T-helper 17 cell (primary cell): ENCODE measurements at places on chromosomes 13 and 19.
A peak's percentile ranks its signal among the peaks of the same experiment; 100 is the strongest.

DNA sequence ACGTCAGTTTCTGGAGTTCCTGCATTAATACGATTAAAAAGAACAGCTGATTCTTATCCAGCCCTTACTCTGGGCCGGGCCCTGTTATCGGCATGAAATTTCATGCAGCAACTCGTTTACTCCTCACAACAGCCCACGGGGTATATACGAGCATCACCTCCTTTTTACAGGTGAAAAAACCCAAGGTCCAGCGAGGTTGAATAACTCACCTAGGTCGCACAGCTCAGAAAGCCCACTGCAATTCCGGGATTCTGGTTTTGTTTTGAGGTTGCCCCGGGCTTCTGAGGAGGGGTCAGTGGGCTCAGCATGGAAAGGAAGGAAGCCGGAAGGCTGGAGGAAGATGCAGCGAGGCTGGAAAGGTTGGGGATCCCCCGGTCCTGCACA is 577 bp upstream of the ACP7 start:
- no peak for DNase-seq

GRCh38 chr13:28607187-28607955 is 51.6 kb upstream of the POMP start:
- DNase-seq = no peak

GRCh38 chr13:86870444-86870843 is 800.7 kb upstream of the SLITRK5 start:
- DNase-seq = no peak

DNA sequence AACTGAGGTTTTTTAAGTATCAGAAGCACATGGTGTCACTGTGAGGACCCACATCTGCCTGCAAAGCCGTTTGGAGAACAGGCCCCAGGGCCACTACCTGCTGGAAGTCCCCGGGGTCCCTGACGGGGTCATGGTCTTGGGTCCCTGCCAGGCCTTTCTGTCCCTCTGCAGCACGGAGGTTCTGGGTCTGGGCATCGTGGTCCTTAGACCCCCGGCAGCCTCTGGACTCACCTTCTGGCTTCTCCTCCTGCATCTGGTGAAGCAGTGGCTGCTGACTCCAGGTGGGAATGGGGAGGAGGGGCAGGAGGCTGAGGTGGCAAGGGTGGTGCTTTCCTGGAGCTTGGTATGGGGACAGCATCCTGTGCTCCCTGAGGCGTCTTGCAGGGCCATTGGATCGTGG is 198.6 kb downstream of the TEX29 start:
- no peak for DNase-seq

- DNase-seq = no peak
Measured at GRCh38 chr19:33676999-33677665, 55.4 kb downstream of the CHST8 start.

GRCh38 chr19:869245-870177 is 10.0 kb downstream of the CFD start:
- DNase-seq = no peak

DNA sequence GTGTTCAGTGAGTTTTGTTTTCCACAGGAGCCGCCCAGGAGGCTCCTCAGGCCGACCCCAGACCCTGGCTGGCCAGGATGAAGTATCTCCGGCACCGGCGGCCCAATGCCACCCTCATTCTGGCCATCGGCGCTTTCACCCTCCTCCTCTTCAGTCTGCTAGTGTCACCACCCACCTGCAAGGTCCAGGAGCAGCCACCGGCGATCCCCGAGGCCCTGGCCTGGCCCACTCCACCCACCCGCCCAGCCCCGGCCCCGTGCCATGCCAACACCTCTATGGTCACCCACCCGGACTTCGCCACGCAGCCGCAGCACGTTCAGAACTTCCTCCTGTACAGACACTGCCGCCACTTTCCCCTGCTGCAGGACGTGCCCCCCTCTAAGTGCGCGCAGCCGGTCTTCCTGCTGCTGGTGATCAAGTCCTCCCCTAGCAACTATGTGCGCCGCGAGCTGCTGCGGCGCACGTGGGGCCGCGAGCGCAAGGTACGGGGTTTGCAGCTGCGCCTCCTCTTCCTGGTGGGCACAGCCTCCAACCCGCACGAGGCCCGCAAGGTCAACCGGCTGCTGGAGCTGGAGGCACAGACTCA is 12.9 kb downstream of the B3GNT3 start:
- no peak for DNase-seq

GRCh38 chr13:99590519-99591011 is 89.3 kb downstream of the TM9SF2 start:
- DNase-seq = no peak

DNA sequence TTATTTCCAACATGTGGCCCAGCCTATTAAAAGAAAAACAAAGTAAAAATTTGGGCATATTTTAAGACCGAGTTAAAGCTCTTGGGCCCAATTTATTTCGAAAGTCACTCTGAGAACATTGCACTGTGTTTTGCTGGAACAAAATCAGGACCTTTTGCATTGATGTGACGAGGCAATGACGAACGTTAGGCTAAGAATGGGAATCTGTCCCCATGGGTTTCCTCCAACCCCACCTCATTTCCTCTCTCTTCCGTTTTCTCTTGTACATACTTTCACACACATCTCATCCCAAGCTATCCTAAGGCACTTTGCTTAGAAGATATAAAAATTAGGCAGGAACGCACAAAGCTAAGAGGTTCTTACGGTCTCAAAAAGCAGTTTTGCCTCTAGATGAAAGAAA is 22.1 kb downstream of the EDNRB start:
- no peak for DNase-seq

DNA sequence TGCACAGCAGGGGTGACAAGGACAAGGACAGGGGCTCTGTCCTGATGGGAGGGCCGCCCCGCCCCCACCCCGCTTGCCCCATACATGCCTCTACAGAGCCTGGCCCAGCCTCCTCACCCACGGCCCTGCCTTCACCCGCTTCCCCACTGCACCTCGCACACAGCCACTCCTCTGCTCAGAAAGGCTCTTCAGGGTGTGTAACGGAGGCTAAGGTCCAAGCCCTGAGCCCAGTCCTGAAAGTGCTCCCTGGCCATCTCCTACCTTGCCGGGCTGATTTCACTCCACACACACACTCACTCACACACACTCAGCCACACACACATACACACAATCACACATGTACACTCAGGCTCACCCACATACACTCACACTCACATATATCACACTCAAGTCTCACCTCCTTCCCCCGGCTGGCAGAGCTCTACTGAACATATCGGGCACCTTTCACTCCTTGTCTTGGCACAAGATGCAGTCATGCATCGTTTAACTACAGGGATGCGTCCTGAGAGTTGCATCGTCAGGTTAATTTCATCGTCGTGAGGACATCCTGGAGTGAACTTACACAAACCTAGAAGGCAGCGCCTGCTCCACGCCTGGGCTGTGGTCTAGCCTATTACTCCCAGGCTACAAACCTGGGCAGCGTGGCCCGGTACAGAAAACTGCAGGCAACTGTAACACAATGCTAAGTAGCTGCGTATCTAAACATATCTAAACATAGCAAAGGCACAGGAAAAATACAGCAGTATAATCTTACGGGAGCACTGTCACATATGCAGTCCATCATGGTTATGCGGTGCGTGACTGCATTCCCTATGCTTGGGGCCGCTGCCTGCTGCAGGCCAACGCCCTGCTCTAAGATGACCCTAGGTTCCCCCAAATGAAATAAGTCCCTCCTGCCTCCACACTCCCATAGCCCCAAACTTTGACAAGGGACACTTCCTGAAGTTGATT is 13.1 kb downstream of the EPS15L1 start:
- DNase-seq = no peak

DNA sequence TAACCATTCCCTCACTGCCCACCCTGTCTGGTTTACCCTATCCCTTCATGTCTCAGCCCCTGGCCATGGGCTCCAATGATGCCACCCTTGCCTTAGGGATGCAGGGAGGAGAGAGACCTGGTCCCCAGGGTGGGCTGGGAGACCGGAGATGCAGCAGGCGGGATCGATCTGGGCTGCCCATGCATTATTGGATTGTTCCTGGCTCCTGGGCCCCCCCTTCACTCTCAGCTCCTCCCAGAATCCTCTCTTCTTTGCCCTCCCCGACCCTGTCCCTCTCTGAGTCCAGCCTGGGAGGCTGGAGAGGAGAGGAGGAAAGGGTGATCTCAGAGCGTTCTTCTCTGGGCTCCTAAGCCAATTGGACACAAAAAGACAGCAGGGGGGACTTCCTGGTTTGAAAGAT is 5.8 kb downstream of the KASH5 start:
- DNase-seq = no peak

- peak; percentile 93 for DNase-seq
Measured at GRCh38 chr19:1074544-1075283, 7.7 kb downstream of the ARHGAP45 start.

DNA sequence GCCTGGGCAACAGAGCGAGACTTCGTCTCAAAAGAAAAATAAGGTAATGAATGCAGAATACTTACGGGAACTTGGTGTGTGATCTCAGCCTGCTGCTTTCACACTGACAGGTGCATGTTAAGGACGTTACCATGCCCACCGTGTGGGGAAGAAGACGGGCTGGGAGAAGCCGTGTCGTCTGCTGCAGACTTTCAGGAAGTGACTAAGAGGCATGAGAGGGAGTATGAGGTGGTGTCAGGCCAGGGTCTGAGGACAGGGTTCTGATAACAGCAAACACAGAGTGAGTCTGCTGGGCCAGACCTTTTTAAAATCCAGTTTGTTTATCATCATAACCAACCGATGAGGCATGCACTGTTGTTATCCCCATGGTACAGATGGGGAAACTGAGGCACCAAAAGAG is 13.6 kb upstream of the GALP start:
- no peak for DNase-seq

DNA sequence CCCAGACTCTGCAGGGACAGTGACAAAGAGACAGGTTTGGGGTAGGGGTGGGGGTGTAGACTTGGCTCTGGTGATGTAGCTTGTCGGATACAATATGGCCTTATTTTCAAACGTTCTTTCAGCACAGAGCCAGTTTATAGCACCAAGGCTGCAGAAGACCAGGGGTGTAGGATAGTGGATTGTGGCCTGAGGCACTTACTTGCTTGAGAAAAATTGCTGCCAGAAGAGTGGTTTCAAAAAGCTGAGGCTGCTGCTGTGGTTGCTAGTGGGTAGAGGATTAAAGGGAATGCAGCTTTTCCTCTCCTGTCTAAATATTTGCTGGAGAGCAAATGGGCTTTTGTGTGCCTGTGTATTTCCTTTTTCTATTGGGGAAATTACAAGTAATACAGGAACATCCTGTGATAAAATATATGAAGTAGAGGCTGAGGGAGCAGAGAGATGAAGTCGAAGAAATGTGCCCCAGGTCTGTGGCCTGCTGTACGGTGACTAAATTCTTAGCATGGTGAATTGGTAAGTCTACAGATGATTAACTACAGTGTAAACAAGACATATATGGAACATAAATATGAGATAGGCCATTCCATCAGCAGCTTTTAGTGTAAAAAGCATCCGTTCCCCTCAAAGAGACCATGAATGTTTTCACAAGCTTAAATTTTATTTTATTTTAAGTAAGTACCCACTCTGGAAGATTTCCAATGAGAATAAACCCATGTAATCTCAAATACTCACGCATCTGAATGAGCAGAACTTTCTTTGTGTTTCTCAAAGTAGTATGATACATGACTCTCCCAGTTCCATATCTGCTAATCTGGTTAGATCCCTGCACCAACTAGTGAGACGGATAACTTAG is 112.9 kb downstream of the LRCH1 start:
- no peak for DNase-seq

DNA sequence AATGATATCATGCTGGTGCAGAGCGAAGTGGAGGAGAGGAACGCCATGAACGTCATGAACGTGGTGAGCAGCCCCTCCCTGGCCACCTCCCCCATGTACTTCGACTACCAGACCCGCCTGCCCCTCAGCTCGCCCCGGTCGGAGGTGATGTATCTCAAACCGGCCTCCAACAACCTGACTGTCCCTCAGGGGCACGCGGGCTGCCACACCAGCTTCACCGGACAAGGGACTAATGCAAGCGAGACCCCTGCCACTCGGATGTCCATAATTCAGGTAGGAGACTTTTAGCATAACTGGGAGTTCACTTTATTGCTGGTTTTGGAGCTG is 3.3 kb downstream of the PCDH17 start:
- no peak for DNase-seq

GRCh38 chr13:42396501-42396900 is 124.5 kb downstream of the AKAP11 start:
- peak; percentile 15 for DNase-seq

DNA sequence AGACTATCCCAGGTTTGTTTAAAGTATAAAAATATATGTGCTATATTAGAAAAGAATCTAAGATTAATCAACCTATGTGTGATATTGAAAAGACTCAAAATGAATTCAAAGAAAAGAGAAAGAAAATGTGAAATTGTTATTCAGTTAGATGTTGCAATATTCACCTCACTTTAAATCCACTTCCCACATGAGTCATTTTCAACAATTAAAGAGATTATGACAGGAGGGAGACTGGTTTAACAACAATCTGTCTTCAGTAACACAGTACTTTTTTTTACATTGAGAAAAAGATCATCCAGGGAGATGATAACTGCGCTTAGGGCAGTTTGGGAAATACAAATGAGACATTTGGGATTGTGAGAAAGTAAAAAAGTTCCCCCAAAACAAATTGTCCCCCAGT is 1246.2 kb downstream of the SLITRK1 start:
- no peak for DNase-seq

DNA sequence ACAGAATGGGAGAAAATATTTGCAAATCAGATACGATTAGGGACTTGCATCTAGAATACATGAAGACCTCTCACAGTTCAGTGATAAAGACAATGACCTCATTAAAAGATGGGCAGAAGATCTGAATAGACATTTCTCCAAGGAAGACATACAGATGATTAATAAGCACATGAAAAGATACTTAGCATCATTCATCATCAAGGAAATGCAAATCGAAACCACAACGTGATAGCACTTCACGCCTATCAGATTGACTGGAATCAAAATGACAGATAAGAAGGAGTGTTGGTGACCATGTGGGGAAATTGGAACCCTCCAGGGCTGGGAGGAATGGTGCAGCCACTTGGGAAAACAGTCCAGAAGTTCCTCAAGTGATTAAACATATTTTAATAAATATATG is 25.8 kb downstream of the CFAP97D2 start:
- no peak for DNase-seq

DNA sequence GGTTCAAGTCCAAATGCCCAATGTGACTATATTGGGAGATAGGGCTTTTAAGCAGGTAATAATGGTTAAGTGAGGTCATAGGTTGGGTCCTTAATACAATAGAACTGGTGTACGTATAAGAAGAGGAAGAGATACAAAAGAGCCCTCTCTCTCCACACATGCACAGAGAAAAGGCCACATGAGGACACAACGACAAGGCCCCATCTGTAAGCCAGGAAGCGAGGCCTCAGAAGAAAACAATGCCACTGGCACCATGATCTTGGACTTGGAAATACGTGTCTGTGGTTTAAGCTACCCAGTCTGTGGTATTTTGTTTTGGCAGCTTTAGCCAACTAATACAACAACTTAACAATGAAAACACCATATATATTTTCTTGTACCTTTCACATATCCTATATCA is 23.4 kb upstream of the RFC3 start:
- no peak for DNase-seq

- DNase-seq = no peak
Measured at GRCh38 chr13:46961719-46962118, 64.9 kb upstream of the HTR2A start.

DNA sequence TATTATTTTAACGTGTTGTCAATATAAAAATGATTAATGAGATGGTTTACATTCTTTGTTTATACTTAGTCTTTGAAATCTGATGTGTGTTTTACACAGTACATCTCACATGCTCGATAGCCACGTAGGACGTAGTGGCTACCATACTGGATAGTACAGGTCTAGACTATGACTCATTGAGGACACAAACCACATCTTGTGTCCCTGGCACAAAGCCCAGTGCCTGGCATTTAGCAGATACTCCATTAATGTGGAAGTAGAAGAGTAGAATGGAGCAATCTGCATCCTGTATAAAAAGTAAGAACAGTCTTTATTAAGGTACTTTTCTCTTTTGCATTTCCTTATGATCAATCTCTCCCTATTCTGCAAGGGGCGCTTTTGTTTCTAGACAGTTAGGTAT is 49.0 kb upstream of the FRY start:
- DNase-seq = no peak
